ENCODE measurements at places on chromosomes 12 and 14.

GRCh38 chr12:1131811-1132224, 140.8 kb downstream of the ERC1 start:
- no peak for DNase-seq

GRCh38 chr12:130074661-130075406, 87.4 kb upstream of the FZD10 start:
- no peak for DNase-seq

DNA sequence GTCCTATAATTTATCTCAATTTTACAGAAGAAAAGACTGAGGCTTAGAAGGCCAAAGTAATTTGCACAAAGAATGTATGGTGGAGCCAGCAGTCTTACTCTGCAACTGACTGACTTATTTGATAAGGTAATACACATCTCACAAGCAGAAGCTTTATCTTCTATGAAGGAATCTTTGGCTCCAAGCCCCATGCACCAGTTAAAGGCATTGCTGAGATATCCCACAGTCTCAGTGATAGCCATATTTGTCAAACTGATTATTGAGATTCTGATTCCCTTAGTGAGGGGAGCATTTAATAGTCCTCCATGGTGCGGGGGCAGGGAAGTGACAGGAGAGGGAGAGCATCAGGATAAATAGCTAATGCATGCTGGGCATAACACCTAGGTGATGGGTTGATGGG, 60.4 kb upstream of the GRIP1 start:
- no peak for DNase-seq

DNA sequence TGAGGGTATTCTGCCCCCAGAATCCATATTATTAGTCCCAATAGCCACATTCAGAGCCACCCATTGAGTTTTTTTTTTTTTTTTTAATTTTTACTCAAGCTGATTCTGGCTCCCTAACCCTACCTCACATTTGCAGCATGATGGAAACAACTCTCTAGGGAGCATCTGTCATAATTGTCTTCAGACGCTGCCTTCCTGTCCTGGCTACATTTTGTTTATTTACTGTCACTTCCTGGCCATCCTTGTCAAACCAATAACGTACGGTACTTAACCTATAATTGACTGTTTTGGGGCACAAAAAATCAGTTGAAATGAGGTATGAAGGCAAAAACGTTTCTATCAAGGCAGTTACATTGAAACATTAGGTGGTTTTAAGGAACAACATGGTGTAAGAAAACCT, 2.1 kb downstream of the GLIPR1 start:
- DNase-seq, result no peak

DNA sequence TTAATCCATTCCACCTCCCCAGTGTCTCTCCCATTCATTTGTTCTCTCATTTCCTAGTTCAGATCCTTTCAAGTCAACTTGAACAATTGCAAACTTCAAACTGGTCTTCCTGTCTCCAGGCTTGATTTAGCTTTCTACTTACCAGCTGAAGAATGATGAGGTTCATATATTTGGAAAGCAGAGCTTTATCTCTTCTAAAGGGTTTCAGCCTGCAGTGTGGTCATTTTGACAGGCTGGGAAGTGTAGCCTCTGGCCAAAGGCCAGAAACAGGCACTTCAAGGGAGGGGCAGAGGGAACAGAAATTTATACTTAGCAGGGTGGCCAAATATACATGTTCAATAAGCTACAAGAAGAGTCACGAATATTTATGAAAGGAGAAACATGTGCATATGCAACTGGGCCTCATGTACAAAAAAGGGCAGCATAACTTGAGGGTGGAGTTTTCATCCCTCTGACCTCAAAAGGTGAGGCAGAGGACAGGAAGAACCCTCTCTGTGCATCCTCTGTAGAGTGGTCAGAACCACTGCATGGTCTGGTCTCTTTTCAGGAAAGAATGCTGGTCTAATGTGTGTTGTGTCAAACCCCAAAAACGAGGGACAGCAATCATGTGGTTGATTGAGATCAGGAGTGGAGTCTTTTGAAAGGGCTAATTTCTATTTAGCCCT, 34.0 kb upstream of the HECTD1 start:
- no peak for DNase-seq

GRCh38 chr12:56721721-56722120, 3.4 kb downstream of the NACA start:
- no peak for DNase-seq

DNA sequence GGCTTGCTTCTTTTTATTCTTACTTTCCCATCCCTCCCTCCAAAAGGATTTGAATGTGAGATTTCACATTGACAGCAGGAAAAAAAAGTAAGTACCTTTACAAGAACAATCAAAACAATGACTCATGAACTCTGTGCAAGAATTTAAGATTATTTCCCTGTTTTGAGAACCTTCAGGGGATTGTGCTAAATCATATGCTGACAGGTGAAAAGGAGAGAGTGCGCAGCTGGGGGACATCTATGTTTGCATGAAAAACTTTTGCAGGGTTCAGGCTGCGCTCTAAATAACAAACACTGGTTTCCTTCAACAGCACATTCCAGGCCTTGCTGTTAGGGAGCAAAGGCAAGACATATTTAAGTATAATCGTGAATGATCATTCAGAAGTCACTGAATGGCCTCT, 27.3 kb downstream of the RERG start:
- DNase-seq, result no peak

- no peak for DNase-seq
These were observed 71.2 kb downstream of the NINJ2 start for GRCh38 chr12:592024-592505.

- DNase-seq, result no peak
These were observed 43.7 kb downstream of the DEGS2 start for GRCh38 chr14:100115726-100116125.

DNA sequence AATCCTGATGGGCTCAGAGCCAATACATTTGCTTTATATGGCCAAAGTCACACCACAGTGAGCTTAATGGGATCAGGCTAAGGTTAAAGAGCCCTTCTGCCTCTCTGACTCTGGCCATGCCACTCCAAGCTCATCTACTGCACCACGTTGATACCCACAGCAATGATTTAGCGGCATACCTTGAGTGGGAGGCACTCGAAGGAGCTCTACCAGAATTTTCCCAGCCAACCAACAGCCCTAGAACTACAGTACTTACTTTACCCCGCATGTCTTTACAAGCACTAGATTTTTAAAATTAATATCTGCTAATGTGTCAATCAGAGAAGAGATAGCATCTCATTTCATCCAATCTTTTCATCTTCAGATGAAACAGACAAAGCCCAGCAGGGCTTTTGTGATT, 300.5 kb downstream of the GRIN2B start:
- no peak for DNase-seq
